ENCODE measurements at places on chromosomes 5 and 9.

DNA sequence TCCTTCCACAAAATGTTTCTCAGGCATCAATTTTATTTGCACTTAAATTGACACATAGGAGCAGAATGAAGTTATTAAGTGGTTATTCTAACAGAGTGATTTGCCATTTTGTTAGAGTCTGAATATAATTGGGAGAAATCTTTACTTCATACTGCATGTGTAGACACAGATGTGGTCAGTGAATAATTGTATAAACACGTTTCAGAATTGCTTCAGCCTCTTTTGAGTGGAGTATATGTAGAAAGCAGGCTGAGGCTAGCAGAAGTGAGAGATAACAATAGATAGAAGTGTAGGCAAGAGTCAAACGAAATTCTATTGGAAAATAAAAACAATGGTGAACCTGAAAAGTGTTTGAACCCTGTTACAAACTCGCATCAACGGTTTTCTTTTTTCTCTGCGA, 270.7 kb downstream of the TMEM167A start:
- no peak for DNase-seq

DNA sequence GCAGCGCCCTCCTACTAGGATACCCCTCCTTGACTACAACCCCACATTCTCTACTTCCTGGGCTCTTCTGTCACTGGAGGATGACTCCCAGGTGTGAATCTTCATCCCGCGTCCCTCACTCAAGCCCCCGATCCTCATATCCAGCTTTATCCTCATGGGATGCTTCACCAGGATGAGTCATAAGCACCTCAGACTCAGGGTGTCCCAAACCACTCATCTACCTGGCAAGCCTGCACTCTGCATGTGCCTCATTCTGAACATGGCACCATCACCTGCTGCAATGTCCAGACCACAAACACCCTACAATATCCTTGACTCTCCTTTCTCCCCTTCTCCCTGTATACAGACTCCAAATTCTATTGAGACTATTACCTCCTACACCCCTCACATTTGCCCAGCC, 1.5 kb upstream of the TGFBI start:
- no peak for DNase-seq

- no peak for DNase-seq
These were observed 24.1 kb downstream of the WWC1 start for GRCh38 chr5:168315416-168316138.

DNA sequence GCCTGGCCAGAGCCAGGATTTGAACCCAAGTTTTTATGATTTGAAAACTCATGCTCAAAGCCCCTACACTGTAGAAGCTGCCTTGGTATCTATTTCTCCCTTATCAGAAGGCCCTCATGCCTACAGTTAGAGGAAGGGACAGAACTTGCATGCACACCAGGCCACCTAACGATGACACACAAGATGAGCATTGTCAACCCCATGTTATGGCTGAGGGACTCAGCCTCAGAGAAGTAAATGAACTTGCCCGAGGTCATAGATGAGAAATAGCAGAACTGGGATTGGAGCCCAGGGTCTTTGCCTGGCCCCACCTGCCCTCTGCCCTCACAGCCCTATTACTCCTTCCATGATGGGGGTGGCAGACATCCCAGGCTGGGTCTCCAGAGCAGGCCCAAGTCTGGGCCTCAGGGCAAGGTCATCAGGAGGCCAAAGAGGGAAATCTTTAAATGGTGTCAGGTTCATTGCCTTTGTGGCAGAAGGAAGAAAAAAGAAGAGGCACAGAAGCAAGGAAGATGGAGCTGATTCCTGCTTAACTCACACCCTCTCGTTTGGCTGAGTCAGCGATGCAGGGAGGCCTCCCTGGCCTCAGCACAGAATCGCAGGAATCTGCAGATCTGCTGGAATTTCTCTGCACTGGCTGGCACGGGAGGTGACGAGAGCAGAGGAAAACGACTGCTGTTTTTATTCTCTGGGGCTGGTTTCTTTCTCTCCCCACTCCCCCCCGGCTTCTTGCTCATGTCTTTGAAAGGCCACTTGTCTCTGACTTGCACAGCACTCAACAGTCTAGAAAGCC, 20.6 kb upstream of the CRB2 start:
- DNase-seq, result peak; percentile 58

DNA sequence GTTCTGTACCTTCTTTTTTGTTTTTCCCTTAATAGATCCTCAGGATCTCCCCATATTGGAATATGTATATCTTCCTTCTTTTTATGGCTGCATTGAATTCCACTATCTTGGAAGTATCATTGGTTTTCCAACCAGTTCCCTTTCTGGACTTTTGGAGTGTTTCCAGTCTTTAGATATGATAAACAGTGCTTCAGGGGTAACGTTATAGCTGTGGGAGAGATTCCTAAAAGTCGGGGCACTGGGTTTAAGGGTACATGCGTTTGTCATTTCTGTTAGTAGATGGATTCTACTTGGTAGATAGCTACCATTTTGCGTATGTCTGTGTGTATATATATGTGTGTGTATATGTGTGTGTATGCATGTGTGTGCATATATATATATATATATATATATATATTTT, 42.0 kb downstream of the EXOSC2 start:
- no peak for DNase-seq

DNA sequence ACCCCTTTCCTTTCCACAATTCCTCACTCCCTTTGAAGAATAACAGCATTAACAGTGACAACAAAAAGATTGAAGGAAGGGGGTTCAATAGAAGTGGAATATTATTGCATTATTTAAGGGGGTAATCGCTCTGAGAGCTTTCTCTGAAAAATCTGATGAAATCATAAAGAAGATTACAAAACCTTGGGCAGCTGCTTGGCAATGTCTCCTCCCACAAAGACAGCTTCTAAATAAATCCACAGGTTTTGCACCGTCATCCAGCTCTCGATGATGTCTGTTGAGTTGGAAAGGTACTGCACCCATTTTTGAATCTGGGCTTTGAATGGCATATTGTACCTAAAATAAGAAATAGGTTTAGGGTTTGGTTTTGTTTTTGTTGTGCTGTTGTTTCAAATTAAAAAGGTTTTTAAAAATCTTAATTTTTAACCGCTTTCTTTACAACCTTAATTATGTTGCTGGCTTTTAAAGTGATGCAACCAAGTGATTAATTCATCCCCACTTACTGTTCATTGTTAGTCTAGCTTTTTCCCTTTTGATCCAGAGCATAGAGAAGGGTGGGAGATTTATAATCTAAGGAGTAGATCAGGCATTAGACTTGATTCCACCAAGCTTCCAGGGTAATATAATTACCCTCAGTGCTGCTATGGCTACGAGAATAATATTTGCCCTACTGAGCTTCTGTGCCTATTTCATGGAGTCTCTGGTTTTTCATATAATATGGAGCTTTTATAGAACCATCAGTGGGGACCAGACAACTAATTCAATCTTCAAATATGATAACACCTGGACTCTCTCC, 85.0 kb downstream of the DNAH5 start:
- DNase-seq, result no peak

GRCh38 chr5:17772232-17772631, 138.0 kb downstream of the TAF11L14 start:
- no peak for DNase-seq

- no peak for DNase-seq
These were observed 36.2 kb downstream of the OTULIN start for GRCh38 chr5:14700478-14701436.

DNA sequence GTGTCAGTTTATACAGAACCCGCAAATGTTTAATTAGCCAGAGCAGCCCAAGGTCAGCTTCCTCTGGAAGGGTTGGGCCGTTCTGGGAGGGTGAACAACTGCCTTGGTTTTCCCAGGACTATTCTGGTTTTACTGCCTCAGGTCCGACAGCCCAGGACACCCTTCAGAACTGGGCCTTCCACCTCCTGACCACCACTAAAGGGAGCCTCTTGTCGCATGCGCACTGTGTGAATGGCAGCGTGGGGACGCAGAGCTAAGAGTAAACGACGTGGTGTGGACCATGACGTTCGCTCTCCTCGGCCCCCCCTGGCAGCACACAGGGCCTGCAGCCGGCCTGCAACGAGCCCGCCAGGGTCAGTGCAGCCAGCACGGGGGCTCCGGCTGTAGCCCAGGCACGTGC, 214.9 kb downstream of the FANCC start:
- no peak for DNase-seq

DNA sequence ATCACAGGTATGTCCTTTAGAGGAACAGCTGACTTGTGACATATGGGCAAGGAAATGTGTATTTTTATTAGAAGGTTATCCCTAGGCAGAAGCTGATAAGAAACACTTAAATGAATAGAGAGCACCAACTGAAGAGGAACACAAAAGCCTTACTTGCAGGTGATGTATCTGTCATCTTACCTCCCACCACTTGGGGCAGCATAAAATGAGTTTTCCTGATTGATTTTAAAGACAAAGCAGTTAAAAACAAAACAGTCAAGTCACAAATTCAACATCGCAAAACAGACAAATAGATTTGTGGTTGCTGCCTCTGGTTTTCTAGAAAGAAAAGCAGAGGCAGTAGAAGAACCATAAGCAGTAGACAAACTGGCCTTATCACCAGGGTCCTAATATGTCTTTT, 302.4 kb upstream of the ZNF462 start:
- DNase-seq, result no peak

- no peak for DNase-seq
These were observed 52.8 kb downstream of the ATP10B start for GRCh38 chr5:160799184-160799583.

GRCh38 chr5:81021951-81022687, 62.0 kb downstream of the RASGRF2 start:
- no peak for DNase-seq

DNA sequence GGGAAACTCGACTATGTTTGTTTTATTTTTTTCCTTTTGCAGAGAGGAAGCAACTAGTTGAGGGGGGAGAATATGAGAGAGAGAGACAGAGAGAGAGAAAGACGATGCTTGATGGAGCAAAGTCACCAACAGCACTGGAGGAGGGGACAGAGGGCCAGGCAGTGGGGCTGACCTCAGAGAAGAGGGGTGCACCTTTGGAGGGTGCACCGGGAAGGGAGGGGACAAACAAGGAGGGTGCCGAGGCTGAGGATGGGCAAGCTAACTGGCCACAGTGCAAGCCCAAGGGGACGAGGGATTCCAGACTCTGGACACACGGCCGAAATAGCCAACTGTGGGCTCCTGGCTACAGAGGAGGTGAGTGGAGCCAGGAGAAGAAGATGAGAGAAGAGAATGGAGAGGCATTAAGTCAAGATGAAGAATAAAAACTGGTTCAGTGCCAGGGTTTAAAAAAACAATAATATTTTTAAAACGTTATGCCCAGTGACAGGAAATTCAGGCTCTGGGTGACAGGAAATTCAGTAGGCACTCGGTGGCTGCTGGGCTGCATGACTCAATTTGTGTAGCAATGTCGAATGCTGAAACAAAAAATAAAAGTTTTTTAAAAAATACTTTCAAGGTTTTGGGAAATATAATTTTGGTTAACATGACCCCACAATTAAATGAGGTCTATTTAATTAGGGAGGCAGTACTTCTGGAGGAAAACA, 13.3 kb upstream of the GLRX start:
- DNase-seq, result no peak

GRCh38 chr5:421287-421880, 21.6 kb upstream of the EXOC3 start:
- DNase-seq, result no peak

DNA sequence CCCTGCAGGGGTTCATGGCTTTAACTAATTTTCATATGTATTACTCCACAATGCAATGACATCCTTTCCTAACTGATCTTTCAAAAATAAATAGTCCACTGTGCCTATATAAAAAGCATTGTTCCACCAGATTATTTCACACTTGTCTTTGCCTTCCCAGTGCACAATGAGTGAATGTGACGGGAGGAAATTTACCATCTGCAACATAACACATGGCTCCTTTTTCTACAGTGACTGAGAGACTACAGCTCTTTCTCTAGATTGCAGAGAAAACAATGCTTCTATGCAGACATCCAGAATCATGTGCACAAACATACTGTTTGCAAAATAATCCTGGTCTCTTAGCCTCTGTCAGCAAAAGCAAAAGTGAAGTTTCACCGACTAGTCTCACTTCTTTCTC, 483.7 kb upstream of the PIK3R1 start:
- DNase-seq, result no peak

GRCh38 chr9:107569174-107569573, 79.6 kb upstream of the KLF4 start:
- no peak for DNase-seq

GRCh38 chr9:116549061-116549664, 137.9 kb upstream of the TRIM32 start:
- DNase-seq, result peak; percentile 97

GRCh38 chr5:173498739-173499470, 117.5 kb downstream of the BOD1 start:
- peak; percentile 34 for DNase-seq

- no peak for DNase-seq
These were observed at the start of gene C5orf58 for GRCh38 chr5:170232786-170233185. Gene C5orf58, plus strand, starts transcription at chr5:170232985. Its CDS starts 1,992 bp downstream, at chr5:170234977.

DNA sequence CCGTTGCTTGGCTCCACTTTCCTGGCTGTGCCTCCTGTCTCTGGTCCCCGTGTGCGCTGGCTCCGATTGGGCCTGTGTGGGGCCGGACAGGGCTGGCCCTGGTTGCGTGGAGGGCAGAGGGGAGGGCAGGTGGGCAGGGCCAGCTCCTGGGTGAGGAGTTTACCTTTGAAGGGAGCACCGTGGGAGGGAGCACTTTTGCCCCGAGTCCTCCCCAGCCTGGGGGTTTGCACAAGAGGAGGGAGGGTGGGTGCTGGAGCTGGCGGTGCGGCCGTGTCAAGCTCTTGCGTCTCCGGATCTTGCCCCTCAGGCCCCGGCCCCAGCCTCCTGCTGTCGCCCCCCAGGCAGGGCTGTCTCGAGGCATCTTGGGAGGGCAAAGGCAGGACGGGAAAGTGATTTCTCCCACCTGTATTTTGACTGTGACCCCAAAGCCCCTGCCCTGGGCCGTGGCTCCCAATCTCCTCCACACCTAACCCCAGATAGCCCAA, 48.3 kb upstream of the EXOC3 start:
- no peak for DNase-seq

- DNase-seq, result no peak
These were observed 27.6 kb downstream of the TRAF2 start for GRCh38 chr9:136913701-136914438.

Measured in iris pigment epithelial cell (primary cell).